SW 1271 (cell line): ENCODE measurements at places on chromosomes 2 and 18.

DNA sequence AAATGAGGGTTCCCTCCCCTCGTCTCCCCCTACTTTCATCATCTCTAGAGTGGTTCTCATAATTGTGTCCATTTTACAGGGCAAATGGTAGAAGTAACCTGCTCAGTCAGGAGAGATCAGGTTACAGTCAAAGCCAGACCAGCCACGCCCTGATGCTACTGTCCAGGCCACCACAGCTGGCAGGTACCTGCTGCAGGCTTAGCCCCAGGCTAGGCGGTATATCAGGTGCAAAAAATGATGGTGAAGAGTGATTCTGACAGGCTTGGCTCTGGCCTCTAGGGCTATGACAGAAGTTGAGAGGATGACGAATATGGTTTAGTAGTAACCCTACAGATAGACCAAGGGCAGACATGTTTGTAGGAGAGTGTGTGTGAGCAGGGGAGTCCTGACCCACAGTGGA is 67.1 kb downstream of the HAUS1 start:
- no peak for DNase-seq

DNA sequence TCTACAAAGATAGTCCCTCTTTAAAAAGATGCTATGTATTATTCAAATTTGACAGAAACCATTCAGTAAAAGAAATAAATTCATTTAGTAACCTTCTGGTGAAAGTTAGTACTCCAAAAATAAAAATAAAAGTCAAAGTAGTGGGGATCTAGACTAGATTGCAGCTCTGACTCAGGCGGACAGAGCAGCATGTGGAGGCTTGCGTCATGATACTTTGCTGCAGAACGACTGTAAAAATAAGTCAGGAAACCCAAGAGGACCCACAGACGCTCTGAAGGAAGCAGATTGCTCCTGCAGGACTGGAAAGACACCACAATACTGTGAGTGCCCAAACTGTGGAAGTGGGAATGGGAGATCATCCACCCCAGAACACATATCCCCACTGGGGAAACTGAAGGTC is 301.9 kb downstream of the RIT2 start:
- no peak for DNase-seq

DNA sequence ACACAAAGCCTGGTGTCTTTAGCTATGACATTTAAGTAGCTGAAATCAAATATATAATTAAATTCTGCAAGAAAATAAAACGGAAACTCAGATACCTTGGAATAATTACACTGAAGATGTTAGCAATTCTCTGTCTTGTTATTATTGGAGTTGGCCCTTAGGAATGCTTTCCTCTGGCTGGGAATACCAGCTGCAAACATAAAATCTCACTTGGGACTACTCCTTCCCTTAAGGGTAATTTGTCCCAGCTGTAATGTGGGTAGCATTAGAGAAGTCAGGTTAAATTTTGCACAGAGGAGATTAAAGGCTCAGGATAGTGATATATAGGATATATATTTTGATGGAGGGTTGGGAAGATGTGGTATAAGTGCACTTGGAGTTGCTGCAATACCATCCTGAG is 37.3 kb upstream of the GRP start:
- no peak for DNase-seq

- DNase-seq: no peak
These were observed 10.8 kb downstream of the PCBP1 start for GRCh38 chr2:70098032-70098431.

DNA sequence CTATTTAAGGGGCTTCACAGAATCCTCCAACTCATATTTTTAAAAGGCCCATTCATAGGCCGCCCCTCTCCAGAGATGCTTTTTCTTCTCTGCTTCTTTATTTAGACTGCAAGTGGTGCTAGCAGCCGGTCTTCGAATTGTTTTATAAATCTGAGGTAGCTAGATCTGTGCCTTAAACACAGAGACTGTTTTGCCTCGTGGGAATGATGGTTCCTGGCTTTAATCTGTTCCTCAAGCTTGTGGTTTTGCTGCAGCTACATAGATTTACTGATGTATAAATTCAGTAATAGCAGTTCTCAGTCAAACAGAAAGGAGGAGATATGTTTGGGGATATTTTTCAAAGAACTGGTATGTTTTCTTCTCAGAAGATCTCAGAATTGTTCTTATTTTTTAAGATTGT is 45.3 kb downstream of the TNFRSF11A start:
- DNase-seq: no peak

GRCh38 chr2:38485734-38486133 is 108.7 kb upstream of the ATL2 start:
- DNase-seq: no peak

DNA sequence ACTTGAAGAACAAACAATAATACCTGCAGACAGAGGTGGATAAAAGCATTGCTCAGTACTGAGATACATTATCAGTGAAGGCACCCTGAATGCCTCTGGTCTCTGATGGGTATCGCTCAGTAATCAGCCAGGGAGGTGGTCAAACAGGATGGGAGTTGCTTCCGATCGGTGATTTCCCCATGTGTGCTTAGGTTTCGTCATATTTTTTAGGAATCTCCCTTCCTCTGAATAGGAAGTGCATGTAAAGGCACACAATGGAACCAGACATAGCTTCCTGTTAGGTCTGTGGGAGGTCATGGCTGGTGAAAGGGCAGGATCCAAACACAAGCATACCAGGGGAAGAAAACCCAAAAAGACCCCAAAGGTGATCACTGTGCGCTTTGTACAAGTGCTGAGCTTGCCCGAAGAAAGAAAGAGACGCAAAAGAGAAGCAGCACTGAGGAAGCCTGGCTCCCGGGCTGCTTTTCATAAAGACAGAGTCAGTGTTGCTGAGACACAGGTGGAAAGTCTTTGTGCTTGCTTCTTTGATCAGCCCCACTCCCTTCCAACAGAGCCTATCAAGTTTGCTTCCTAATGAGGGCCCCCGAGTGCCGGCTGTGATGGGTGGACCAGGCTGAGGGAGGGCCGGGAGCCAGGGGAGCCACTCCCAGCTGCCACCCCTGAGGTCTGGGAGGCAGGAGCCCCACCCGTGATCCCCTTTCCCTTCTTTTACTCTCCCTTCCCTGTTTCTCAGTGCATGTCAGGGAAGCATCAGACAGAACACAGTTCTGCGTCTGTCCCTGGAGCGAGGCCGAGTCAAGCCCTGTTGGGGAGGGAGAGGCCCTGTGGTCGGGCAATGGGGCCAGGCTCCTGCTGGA is 138.2 kb downstream of the SH3RF3 start:
- DNase-seq: no peak

- no peak for DNase-seq
These were observed 2.2 kb upstream of the SERPINB12 start for GRCh38 chr18:63539904-63540510.

DNA sequence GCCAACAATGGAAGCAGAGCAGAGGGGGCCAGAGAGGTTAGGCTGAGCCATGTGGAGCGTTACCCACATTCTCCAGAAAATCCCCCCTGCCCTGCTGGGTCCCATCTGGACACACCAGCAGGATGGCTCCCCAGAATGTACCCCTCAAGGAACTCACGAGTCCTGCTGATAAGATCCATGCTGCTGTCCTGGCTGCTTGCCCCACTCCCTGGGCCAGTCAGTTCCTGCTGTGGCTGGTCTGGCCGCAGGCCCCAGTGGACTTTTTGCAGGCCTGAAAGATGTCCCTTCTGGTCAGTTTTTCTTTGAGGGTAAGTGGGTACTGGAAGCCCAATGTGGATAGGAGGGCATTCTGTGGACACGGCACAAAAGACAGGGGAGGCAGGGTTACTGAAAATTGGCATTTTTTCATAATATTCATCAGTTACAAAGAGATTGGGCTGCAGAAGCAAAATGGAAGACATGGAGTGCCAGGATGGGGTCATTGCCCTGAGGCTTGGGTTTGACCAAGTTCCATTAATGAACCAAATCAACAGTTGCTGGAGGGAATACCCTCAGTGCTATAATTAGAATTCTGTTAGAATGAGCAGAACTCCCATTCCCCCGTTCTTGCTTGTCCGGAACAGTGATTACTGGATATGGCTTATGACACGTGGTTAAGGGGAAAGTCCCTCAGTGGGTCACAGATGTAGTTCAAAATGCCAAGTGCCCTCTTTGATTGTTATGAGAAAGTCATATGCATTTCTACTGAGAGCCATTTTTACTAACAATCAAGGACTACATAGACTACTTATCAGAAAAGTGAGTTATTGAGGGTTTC is 38.7 kb downstream of the SLC4A5 start:
- no peak for DNase-seq

DNA sequence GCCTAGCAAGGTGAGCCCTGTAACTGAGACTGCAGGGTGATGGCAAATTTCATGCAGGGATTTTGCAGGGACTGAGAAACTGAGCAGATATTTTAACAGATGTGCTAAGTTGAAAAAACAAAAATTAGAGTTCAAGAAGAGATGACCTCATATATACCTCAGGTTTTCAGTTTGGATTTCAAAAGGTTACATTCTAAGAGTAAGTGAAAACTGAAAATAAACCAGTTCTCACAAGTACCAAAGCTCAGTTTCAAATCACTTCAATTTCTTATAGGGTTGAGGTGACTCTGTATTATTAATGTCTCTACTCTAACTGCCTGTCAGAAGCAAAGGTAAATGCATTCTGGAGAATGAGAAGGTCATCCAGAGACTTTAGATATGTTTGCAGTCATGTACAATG is 237.4 kb upstream of the VRK2 start:
- no peak for DNase-seq

- no peak for DNase-seq
These were observed 7.0 kb downstream of the CHCHD5 start for GRCh38 chr2:112591413-112591812.

- DNase-seq: no peak
These were observed 10.2 kb downstream of the RAB10 start for GRCh38 chr2:26043862-26044696.

DNA sequence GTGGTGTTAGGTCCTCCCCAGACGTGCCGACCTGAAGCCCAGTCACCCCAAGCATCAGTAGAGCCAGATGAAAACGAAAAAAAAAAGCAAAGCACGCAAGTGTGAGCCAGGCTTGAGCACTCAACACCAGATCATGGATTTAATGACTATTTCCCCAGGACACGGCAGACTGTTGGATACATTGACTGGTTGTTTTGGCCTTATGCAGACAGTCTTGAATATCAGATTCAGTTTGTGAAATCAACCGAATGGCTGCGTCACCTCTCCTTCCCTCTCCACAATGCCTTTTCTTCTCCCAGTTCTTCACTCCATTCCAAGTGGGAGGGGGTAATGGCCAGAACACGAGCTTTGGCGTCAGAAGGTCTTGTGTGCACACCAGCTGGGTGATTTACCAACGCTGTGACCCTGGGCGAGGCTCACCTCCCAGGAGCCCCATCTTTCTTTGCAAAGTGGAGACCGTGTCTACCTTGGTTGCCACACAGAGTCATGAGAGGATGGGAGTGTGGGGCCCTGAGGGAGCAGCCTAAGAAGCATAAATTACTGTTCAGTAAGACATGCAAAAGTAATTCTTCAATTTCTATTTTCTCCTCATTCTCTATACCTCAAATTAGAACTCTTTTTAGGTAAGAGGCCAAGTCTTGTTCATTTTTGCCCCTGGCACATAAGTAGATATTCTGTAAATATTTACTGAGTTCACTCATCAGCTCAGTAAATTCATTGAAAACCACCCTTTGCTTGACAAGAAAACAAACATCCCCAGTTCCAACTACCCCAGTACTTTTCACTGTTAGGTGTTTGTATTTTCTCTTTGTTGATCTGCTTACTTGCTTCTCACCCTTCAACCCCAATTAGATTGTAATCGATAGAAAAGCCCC is 181.1 kb upstream of the COPS8 start:
- DNase-seq: no peak

DNA sequence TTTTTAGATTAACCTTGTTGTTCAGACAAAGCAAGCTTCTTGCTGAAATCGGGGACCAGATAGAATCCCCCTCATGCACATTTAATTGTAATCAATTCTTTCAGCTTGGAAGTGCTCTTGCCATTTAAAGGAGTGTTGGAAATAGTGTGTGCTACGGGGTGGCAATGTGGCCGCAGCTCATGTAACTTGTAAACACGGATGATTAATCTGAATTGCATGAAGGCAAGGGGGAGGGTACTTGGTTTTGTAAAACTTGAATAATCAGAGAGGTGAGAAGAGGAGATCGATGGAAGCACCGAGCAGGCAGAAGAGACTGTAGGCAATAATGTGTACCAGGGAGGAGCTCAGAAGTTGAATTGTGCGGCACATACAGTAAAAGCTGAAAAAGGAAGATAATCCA is 273.5 kb downstream of the PTGR3 start:
- no peak for DNase-seq

DNA sequence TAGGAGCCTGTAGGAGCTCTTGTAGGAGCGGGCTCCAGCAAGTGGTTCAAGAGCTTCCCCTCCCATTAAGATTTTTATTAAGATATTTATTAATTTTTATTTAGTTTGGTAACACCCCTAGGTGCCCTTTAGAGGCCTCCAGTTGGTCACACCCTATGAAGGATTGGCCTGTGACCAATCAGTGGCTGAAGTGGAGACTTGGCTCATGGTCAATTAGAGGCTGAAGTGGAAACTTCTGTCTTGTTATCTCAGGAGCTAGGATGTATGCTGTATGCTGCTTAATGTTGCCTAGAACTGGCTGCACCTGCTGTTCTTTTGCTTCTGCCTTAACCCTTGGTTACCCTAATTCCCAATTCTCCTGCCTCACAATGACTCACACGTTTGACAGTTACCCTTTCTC is 48.7 kb downstream of the DHRS9 start:
- no peak for DNase-seq

DNA sequence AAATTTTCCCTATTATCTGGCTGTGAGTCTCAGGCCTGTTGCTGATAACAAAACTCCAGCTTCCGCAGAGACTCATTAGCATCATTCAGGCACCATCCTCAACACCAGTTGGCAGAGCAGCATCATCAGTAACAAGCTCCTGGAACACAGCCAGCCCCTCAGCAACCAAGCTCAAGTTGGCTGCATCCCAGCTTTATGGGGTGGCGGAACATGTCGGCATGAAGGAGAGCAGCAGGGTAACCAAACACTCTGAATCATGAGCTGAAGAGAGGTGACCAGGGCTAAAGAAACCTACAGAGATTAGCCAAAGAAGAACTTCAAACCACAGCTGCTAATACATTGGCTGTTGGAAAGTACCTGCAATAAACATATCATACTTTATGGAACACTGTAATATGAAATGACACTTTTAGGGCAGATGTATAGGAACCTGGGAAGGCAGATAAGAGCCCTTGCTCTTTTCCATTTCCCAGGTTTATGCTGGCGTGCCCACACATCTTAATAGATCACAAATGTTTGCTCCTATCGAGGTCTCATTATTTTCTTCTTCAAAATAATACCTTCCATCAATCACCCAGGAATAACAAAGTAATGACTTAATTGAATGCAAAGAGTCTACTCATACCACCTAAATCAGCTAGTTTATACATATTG is 63.8 kb downstream of the PDE11A start:
- DNase-seq: no peak

DNA sequence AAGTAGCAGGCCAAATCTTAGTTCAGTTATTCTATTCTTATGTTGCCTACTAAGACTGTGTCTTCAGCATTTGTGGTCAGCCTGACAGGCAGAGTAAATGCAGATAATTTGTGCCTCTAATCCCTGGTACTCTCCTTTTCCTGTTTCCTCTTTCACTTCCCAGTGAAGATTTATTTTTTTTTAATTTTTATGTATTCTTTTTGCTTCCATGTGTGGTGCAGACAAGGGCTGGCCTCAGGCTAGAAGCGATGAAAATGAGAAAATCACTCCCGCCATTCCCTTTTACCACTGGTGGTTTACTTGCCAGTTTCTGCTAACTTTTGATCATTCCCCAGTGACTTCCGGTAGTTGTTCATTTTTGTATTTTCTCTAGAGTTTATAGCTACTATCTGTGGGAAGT is 30.9 kb downstream of the DSEL start:
- DNase-seq: no peak

- no peak for DNase-seq
These were observed 154.4 kb upstream of the ACAA2 start for GRCh38 chr18:49967636-49968313.

GRCh38 chr2:232322560-232323327 is 55.8 kb upstream of the ALPP start:
- no peak for DNase-seq
